ENCODE measurements at places on chromosomes 13 and 19.

DNA sequence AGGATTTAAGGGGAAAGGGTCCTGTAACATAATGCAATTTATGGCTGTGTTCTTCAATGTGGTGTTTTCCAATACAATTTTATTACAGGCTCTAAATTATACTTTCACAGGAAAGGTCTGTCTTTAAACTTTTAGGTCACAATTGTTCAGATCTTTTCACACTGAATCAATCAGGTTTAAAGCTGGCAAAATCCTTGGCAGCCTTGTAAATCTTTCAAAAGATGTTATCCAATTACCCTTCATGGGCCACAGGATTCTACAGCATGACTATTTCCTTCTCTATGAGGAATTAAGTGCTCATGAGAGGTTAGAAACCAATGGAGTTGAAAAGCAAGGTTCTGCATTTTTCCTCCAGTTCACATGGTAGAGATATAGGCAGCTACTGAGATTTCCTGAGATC lies 211.5 kb upstream of the MIR17HG start:
- no peak for DNase-seq

DNA sequence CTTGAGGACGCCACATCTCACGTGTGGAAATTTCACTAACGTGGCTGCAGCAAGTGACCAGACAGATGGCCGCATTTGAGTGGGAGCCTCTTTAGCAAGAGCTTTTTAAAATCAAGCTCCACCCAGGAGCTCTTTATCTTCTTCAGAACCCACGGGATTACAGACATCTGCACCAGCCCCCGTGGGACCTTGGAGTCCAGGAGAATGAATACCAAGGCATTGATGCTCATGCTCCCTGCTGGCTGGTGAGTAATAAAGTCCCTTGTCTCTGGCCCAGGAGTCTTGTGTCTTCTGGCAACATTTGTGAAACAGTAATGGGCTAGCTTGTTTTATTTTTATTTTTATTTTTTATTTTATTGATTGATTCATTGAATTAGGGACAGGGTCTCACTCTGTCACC lies 64.4 kb downstream of the TRPM4 start:
- DNase-seq, result no peak

DNA sequence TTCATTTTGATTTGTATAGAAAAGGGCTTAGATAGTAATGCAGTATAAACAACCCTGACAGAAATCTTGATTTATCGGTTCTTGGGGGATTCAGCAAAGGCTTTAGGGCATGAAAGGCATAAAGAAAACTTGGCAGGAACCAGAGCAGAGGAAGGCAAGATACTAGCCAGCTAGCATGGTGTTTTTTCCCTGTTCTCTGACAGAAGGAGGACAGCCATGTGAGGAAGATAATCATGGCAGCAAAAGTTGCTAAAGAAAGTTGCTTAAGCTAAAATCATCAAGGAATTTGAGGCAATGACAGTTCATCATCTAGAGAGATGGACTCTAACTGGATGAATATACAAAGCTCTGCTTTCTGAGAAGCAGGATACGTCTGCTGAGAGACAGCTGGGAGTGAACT lies 294.1 kb downstream of the KCNRG start:
- DNase-seq, result no peak

DNA sequence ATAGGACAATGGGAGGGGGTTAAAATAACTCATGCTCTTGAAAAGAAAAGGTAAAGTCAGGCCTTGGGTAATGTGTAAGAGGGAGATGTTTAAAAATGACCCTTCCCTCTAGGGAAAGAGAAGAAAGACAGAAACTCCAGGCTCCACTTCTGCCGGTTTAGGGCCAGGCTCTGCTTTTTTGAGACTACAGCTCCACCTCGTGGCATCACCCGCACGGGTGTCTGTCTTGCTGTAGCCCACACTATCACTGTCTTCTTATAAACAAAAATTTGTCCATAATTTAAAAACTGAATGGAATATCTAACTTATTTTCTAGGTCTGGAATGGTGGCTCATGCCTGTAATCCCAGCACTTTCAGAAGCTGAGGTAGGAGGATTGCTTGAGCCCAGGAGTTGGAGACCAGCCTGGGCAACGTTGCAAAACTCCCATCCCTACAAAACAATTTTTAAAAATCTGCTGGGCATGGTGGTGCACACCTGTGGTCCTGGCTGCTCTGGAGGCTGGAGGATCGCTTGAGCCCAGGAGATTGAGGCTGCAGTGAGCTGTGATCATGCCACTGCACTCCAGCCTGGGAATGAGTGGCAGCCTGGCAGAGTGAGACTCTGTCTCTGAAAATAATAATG lies 65.1 kb upstream of the GTF3A start:
- no peak for DNase-seq

DNA sequence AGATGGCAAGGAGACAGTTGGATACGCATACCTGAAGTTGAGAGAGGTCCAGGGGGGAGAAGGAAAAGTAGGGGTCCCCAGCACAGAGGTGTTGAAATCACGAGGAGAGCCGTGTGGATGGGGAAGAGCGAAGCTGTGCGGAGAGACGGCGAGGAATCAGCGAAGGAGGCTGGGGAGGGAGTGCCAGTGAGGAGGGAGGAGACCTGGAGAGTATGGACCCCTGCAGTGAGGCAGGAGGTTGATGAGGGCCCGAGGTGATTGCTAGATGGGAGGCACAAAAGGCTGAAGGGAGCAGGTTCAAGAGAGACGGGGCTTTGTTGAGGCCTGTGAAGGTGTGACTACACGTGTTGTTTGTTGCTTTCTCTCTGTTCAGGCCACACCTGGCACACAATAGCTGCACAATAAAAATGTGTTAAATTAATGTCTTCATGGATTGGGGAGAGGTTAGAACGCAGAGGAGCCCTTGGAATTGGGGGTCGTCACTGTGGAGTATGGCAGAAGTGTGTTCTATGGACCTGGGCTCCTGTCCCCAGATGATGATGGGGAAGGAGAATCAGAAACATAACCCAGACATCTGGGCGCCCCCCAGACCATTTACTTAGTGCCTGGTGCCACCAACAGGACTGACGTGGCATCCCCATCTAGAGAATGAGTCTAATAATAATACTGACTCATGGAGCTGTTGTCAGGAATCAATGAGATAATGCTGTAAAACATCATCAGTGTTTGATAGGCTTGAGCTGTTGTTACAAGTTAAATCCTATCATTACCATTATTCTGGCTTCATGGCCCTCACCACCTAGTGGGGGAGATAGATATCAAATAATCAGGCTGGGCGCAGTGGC lies 137.5 kb downstream of the SIPA1L3 start:
- DNase-seq, result no peak

GRCh38 chr13:33174931-33175330 lies 110.6 kb downstream of the STARD13 start:
- no peak for DNase-seq

DNA sequence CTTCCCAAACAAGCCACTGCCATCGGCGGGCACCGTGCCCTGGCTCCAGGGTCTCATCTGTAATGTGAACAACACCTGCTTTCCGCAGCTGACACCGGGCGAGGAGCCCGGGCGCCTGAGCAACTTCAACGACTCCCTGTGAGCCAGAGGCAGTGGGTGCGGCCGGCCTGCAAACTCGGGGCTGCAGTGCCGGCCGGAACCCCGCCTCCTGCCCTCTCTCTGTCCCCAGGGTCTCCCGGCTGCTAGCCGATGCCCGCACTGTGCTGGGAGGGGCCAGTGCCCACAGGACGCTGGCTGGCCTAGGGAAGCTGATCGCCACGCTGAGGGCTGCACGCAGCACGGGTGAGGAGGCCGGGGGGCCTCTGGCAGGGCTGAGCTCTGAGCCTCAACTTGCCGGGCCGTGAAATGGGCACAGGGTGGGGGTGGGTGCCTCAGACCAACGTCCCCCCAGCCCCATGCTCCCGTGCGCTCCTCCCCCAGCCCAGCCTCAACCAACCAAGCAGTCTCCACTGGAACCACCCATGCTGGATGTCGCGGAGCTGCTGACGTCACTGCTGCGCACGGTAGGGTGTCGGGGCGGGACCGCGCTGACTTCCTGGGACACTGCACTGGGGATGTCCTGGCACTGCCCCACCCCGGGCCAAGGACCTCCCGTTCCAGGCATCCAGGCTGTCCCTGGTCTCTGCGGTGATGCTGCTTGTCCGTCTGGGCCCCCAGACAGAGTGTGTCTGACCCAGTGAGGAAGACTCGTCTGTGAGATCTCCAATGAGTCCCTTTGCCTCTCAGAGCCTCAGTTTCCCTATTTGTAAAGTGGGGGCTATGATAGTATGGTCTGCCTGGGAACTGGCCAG lies 2.2 kb downstream of the ABCA7 start:
- DNase-seq, result no peak

DNA sequence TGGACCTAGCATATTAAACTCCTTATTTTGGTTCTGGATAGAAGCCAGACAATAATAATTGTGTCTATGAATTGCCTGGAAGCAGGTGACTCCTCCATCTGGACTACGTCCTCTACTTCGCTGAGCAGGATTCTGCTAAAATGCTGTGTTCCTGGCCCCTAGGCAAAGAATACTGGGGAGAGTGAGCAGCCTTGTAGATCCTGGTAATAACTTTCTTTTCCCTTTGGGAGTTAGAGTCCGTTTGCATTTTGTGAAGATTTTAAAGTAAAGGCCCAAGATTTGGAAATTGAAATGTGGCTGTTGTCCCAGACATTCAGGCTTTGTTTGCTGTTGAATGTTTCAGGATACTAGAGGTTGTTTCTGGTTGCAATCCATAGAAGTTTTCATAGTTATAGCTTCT lies 511.9 kb upstream of the KLF12 start:
- no peak for DNase-seq
